Calu3 (cell line): ENCODE measurements at places on chromosomes 1 and 21. TPM values are rescaled to one million over a fixed set of nuclear protein-coding genes. Genes with fewer than 3 reads are reported as not detected.

DNA sequence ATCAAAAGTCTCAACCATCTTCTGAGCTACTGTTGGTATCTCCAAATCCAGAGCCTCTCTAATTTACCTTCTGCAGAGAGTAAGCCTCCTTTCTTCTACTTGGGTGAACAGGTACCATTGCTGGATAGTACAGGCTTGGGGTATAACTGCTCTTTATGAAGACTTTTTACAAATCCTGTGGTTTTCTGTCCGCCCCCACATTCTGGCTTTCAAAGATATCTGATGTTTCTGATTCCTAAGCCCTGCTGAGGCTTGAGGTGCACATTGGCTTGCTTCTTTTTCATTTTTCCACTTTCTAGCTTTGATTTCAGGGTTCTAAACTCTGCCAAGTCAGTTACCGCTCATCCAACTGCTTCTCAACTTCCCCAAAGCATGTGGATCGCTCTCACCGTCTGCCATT is 37.1 kb downstream of the TENT5C start:
- no peak overlapping the region for H3K27ac ChIP-seq

DNA sequence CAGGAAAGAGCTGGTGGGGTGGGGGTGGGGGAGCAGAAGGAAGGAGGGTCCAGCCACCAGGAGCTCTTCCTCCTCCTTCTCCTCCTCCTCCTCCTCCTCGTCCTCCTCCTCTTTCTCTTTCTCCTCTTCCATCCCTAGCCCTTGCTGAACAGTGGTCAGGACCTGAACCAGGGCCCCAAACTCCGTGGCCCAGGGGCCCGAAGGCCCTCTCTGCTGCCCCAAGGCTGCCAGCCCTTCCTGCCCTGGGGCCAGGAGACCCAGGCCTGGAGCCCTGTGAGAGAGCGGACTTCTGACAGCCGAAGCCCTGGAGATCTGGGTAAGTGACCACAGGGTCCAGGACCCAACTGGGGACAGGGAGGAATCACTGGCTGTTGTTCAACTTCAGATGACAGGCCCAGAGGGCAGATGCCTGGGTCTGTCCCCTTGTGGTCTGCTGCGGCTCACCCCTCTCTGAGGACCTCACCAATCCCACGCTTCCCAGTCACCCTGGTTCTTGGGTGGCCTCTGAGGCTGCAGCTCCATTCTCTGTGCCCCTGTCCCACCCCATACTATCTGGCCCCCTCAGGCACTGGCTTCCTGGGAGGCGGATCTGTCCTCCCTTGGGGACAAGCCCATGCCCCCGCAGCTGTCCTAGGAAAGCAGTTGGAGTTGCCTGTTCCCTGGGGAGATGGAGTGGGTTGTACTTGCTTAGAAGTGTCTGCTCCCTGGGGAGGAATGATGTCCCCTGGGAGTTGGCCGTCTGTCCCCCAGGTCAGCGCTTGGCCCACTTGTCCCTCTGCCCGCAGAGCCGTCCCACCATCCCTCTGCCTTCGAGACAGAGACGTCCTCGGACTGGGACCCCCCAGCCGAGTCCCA is 51.8 kb downstream of the VWA5B1 start:
- DNase-seq: no peak
- no peak overlapping the region for H3K4me3 ChIP-seq
- H3K27ac ChIP-seq: no peak overlapping the region
- H3K27me3 ChIP-seq: peaks cover 48% of the 10 kb centered on the region

FMO5 gene
- 0.61 and 1.0 TPM in 2 replicates for total RNA-seq

- no peak overlapping the region for H3K4me3 ChIP-seq
- no peak for DNase-seq
- H3K4me1 ChIP-seq: no peaks in the 10 kb centered on the region
- H3K27ac ChIP-seq: no peak overlapping the region
These were observed 65.8 kb downstream of the CD247 start for GRCh38 chr1:167452483-167452882.

DNA sequence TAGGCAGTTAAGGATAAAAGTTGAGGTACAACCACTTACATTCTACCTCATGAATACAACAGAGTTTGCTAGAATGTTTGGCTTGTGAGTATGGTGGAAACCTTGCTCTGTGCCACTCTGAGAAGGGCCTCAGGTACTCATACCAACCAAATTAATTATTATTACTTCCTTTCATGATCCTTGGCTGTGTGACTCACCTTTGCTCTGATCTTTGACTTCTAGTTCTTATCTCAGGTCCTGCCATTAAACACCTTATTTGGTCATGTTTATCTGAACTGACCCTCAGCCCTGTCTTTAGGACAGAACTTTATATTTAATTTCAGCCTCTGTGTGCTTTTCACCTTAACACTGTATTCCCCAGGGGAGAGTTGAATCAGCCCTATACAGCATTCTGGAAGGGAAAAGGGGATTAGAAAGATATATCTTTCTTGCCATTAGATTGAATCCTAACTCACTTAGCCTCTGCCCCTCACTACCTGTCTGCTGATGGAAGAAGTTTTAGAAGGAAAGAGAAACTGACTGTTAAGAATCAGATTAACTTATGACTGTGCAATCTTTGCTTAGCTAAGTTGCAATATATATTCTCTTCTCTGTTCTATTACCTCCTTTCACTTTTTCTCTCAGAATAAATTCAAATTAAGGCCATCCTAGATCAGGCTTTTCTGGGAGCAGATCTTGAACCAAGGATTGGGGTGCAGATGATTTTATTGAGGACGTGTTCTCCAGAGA is 260.4 kb upstream of the DPYD start:
- no peak for DNase-seq
- no peak overlapping the region for H3K27ac ChIP-seq
- H3K27me3 ChIP-seq: no peaks in the 10 kb centered on the region
- no peaks in the 10 kb centered on the region for H3K36me3 ChIP-seq
- no peak overlapping the region for H3K4me3 ChIP-seq

GRCh38 chr1:25738499-25738898 is 61.5 kb upstream of the SELENON start:
- DNase-seq: no peak
- no peak overlapping the region for H3K4me3 ChIP-seq
- H3K27ac ChIP-seq: no peak overlapping the region
- no peaks in the 10 kb centered on the region for H3K36me3 ChIP-seq

RHOC gene
- 176 and 197 TPM in 2 replicates for total RNA-seq
